ENCODE measurements at places on chromosomes 2 and 18.

GRCh38 chr2:60796573-60797509 lies 40.8 kb downstream of the PAPOLG start:
- DNase-seq = no peak

- no peak for DNase-seq
Observed at GRCh38 chr2:232231554-232231953, 147.0 kb upstream of the ALPP start.

- DNase-seq = no peak
Observed at GRCh38 chr2:9137379-9138150, 69.0 kb upstream of the ASAP2 start.

DNA sequence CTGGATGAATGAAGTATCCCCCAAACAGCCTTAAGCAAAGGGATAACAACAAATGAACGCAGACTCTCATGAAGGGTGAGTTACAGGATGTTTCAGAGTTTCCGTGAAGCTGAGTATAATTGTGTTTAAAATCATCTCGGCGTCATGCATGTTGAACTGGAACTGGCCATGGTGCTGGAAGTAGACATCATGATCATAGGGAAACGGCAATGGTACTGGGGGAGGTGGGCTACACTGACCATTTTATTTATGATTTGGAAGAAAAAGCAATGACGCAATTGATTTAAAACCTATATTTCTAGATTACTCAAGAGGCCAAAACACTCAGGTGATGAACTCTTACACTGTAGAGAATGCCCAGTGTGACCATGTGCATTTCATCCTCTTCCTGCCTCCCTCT lies 387.9 kb upstream of the MYT1L start:
- DNase-seq = no peak

DNA sequence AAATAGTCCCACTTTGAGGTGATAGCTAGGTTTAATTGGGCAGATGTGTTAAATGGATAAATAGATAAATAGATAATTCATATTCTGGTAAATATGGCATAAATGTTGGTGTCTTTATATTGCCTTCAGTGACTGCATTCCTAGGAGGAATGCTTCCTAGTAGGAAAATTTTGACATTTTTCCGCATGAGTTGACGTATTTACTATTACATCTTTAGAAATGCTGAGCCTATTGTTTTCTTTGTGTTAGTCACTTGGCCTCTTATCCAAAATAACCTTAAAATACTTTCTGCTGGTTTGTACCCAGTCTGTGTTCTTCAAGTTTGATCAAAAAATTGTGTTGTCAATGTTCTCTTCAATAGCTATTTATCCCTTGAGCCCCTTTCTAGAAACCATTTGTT lies 495.6 kb upstream of the ZEB2 start:
- no peak for DNase-seq

DNA sequence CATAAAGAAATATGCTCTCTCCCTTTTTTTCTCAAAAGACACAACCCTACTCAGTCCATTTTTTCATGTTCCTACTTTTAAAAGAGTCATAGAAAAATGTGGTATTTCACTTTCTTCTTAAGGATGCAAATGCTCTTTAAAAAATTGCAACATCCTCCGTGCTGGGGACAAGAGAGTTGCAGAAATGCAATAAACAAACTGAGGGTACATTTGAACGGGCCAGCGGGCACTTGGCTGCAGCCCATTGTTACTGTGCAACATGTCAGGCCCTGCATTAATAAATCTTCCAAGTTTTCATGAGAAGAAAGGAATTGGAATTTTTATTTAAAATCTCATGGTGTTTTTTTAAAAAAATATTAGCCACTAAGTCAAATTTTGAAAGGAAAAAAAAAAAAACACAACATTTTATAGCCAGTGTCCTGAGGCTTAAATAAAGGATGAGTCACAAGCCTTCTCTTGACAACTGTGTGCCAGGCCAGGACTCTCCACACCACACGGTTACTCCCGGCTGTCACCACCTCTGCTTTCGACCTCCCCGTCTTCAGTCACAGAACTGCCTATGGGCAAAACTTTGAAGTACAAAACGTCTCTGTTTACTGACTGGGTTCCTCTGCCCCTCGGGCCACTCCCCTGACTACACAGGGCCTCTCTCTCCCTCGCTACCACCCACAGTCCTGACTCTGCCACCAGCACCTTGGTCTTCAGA lies 57.5 kb upstream of the MFF start:
- no peak for DNase-seq

- DNase-seq = no peak
Observed at GRCh38 chr18:45764000-45764686, 40.2 kb downstream of the SLC14A1 start.

GRCh38 chr2:197152451-197153228 lies 157.9 kb downstream of the ANKRD44 start:
- DNase-seq = no peak

DNA sequence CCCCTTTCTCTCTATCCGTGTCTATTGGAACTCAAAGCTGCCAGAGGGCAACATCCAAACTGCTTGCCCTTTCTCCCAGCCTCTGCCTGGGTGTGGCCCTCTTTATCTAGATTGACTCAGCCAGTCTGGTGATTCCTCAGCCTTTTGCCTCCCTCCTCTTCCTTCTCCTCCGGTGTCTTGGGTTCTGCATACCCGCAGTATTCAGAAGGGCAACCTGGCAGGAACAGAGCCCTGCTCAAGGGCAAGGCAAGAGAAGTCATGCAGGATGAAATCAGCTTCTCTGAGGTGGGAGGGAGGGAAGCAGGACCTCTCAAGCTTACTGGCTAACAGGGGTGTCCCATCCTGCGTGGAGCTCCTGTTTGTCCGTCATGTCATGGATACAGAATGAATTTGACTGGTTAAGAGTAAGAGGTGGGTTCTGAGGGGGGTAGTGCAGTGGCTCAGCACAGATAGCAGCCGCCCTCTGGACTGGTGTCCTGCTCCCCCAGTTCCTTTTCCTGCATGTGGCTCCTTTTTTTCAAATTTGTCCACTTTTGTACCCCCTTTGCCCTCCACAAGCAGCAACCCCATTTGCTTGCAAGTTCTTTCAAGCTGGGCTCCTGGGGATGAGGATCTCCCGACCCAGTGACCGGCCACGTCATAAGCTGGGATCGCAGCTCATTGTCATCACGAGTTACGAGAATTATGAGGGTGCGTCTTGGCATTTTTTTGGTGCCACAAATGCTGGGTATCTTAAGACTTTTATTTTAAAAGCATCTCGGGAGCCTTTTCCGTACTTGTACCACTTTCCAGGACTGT lies 154.1 kb downstream of the FHOD3 start:
- DNase-seq = no peak

DNA sequence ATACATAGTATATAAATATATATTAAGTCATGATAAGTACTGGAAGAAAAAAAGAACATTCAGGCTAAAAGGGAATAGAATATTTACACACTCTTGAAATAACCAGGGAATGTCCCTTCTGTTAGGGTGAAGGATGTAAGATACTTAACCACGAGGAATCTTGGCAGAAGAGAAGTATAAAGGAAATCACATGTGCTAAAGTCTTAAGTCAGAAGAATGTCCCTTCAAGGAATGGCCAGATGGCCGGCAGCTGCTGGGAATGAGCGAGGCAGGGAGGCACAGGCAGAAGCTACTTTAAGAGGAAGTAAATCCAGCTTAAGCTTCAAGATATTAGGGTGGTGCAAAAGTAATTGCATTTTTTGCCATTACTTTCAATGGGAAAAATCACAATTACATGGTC lies 5.5 kb downstream of the CCDC102B start:
- no peak for DNase-seq

- DNase-seq = no peak
Observed at GRCh38 chr2:237258615-237259014, 155.3 kb downstream of the COL6A3 start.

DNA sequence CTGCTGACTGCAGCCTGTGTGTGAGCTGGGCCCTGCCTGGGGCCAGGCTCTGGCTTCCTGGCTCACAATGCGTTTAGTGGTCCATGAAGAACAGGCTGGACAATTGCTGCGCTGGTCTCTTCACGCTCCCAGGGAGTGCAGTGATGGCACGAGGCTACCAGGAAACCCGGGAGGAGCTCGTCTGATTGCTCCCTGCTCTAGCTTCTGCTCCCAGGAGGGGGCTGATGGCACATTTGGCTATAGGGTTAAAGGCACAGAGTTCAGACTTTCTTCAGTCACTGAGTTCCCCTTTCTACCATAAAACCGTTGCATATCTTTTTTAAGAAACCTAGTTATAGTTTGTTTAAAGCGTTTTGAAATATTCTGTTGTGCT lies 60.1 kb downstream of the KCNF1 start:
- no peak for DNase-seq

DNA sequence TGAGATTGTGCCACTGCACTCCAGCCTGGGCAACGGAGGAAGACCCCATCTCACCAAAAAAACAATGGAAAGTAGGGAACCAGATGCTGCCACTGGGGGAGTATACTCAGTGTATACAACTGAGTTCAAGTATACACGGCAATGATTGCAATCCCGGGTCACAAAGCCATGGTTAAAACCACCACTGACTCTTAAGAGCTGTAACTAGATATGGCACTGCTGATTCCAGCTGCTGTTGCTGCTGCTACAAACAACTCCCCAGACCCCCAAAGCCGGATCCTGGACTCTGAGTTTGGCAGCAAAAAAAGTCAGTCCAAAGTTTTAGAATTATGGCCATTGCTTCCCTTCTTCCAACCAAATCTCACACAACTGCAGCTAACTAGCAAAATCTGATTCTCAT lies 43.7 kb upstream of the COX7A2L start:
- DNase-seq = no peak

- no peak for DNase-seq
Observed at GRCh38 chr2:204436230-204436629, 109.0 kb upstream of the PARD3B start.

DNA sequence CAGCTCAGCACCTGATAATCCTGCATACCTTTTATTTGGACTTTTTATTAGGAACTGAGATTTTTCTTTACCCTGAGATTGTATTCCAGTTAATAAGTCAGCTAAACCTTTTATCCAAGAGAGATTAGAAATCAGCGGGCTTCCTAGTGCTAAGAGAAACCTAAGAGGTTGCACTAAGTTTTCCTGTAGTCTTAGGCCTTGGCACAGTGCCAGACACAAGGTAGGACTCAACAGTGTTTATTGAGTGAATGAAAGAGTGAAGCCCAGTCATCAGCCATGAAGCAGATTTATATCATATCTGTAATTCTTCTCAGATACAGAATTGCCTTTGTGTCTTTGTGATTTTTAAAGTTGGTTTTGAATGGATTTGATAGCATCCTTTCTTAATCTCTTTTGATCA lies 13.6 kb downstream of the OTX1 start:
- no peak for DNase-seq

GRCh38 chr2:113232740-113233139 lies 46.0 kb downstream of the PAX8 start:
- no peak for DNase-seq

- DNase-seq = no peak
Observed at GRCh38 chr18:57869221-57869620, 66.1 kb upstream of the ATP8B1 start.

DNA sequence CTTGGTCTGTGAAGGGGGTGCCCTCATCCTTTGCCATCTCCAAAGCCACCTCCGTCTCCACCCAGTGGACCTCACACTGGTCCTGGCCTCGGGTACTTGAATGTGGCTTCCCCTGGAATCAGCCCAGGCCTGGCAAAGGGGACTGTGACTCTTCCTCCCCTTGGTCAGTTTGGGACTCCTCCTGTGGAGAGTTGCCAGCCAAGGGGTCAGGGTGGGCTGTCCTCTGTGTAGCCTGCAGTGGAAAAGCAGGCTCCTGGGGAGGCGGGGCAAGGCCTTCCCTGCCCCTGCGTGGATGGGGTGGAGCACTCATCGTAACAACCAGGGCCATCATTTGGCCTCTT lies 59.8 kb downstream of the INHBB start:
- no peak for DNase-seq

- DNase-seq = no peak
Observed at GRCh38 chr2:154623819-154624218, 74.7 kb upstream of the KCNJ3 start.

DNA sequence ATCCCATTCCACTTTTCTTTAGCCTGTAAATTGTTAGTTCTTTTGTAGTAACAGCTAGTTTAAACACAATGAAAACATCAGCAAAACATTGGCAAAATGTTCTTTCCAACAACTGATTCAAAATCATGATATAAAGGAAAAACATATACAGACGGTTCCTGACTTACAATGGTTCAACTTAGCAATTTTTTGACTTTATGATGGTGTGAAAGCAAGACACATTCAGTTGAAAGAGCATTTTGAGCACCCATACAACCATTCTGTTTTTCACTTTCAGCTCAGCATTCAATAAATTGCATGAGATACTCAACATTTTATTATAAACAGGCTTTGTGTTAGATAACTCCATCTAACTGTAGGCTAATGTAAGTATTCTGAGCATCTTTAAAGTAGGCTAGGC lies 185.1 kb downstream of the NOL4 start:
- DNase-seq = no peak

DNA sequence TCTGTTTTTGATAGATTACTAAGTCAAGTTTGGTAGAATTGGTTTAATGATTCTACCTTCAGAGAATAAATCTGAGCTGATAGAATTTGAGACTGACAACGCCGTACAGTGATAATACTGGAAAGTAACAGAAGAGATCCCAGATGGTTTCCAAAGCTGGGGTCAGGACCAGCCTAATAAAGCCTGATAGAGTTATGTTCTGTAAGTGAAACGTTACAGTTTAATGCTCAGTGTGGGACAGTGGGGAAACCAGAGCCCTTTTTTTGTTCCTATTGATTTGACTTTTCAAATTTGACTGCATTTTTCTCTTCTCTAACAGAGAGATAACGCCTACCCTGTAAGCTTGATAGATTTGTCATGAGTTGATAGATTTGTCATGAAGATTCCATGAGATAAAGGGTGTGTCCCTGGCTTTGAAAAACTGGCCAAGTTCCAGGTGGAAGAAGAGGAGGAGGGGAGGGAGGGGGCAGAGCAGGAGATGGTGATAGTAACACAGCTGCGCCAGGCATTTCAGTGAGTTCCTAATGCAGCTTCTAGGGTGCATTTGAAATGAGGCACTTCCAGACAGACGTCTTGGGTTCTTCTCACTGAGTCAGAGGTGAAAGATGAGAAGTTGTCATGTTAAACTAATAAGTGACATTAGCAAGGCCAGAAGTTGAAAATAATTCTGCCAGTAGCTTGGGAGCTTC lies 65.1 kb downstream of the CERS6 start:
- DNase-seq = no peak

GRCh38 chr2:28521663-28522062 lies 25.8 kb downstream of the PLB1 start:
- DNase-seq = no peak

GRCh38 chr18:48037481-48038271 lies 107.2 kb upstream of the SMAD2 start:
- DNase-seq = no peak

DNA sequence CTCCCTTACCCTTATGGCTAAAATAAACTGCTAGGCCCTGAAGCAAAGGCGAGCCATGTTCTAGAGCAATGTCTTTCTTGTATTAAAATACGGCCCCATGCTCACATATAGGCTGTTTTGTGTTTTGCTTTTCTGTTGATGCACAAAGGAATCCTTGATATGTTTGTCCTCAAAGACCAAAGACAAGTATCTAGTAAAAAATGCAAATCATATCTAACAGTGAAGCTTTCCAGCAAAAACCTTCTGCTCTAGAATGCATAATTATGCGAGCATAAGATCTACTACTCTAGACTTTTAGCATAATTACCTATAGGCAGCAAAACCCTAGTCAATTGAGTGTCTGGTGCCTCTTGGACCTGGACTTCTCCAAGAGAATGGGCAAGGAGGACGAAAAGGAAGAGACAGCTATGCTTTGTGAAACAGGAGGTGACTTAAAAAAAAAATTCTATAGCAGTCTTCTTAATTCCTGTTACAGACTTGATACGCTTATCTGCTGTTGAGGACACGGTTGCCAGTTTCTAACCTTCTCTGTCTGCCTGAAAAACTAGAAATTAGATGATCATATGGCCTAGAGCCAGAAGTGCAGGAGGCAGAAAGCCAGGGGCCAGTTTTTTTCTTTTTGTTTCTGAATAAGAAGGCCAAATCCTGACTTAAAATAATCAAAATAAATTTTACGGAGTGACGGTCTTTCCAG lies 1.5 kb upstream of the AMMECR1L start:
- DNase-seq = no peak

Measured in stimulated activated CD8-positive, alpha-beta memory T cell treated with anti-CD3 and anti-CD28 coated beads, Interleukin-2, amount 100 ng/mL, for 1 hour (primary cell).